ENCODE measurements at places on chromosomes 2 and 18.

DNA sequence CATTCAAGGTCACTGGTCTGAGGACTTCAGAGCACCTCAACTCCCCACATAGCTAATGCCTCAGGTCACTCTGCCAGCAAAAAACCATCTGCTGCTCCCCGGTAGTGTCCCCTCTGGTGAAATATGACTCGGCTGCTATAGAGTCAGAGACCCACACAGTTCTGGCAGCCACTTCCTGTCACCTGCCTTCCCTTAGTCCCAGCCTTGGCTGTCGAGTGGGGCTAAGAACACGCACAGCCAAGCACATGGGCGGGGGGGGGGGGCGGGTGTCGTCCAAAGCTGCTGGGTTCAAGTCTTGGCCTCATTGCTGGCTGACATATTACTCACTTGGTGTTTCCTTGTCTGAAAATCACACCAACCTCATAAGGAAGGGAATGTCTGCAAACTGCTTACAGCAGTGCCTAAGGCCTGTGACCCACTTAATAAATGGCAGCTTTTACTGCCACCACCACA, 37.5 kb downstream of the POLR1A start:
- no peak for DNase-seq

DNA sequence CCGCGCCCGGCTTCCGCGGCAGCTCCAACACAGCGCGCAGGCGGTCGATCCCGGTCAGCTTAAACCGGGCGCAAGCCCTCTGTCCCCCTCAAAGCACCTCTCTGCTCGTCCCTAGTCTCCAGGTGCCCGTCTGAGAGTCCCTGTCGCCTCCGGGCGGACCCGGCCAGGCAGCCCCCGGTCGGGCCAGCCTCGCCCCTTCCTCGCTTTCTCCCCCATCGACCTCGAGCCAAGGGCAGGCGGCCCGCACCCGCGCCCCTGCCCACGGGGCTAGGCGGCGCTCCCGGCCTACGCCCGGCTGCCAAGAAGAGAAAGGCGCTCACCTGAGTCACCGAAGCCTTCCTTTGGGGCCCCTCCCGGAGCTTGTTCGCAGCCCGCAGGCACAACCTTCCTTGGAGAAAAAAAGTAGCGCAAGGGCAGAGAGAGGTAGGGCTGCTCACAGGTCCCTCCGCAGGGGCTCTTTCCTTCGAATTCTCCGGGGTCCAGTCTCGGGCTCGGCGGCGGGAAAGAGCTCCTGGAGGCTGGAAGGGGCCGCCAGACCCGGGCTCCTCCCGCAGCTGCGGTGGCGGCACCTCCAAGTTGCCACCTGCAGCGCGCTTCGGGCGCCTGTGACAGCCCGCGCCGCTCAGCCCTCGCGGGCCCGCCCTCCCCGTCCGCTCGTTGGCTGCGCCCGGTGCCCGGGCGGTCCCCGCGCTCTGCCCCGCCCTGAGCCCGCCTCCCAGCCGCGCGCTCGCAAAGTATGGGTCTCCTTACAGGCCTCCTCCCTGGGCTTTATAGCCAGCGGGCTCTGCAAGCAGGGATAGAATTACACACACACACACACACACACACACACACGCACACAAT, 86.5 kb upstream of the EPB41L3 start:
- no peak for DNase-seq

GRCh38 chr2:168573128-168573903, 117.2 kb downstream of the CERS6 start:
- DNase-seq: no peak

DNA sequence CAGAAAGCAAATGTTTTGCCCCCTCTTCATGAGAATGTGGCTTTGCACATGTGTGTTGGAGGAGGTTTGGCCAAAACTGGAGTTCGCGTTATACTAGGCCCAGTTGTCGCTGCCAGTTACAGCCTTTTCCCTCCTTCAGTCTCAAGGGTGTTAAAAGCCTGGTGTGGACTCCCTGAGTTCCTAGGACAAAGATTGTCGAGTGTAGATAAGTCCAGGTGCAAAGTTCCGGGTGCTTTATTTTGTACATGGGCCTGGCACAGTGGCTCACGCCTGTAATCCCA, 542 bp upstream of the RNF103 start:
- DNase-seq: no peak

GRCh38 chr18:56593906-56594305, 44.5 kb downstream of the TXNL1 start:
- DNase-seq: no peak

DNA sequence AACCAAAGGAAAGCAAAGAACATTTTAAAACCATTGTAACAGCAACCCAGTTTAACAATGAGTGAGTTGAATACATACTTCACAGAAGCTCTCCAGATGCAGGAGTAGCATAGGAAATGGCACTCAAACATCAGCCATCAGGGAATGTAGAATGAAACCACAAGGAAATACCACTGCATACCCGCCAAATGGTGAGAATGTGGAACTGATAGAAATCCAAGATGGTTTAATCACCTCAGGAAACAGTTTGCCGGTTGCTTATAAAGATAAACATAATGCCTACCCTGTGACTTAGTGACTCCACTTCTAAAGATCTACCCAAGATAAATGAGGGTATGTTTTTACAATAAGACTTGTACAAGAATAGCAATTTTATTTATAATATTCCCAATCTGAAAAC, 132.0 kb downstream of the GALNT1 start:
- DNase-seq: no peak

- DNase-seq: no peak
Measured at GRCh38 chr2:158184556-158185343, 83.1 kb downstream of the UPP2 start.

GRCh38 chr2:7027956-7028655, 110.9 kb downstream of the RNF144A start:
- DNase-seq: no peak

DNA sequence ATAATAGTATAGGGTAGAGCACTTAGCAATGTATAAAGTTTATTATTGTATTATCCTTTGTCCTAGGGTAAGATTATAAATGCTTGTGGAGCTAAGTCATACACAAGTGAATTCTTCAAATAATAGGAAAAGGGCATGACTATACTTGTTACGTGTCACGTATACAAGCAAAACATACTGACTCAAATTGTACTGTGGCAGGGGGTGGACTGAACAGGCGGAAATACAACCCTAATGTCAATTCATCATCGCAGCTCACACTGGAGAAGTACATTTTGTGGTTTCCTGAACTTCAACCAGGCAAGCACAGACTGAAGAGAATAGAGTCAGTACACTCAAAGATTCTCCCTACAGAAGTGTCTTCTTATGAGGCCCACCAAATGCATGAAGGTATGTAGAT, 201.0 kb downstream of the MBD2 start:
- no peak for DNase-seq

GRCh38 chr2:173149491-173149890, 73.8 kb downstream of the MAP3K20 start:
- no peak for DNase-seq

DNA sequence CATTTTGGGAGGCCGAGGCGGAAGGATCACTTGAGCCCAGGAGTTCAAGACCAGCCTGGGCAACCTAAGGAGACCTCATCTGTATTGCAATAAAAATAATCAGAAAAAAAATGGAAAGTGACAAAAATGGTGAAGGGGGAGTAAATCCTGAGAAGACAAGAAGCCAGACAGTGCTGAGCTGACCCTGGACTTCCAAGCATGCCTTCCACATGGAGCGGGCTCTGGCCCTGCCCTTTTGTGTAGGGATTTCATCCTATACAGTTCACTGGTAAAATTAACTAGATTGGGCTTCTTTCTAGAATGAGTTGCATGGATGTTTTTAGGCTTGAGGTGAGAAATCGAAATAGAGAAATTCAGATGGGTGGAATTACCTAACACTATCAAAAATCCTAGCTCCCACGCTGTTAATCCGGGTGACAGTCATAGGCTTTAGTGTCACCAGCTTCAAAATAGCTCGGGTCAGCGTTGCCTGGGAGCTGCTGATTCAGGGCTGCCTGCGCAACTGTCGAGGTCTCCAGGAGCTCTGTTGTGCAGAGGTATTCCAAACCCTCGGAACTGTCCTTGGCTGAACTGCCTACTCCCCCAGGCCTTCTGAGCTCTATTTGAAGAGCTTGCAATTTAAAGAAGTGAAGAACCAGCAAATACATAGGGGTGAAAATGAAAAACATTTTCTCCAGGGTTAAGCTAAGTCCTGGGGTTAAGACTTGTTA, 21.5 kb upstream of the ZNF532 start:
- DNase-seq: no peak

GRCh38 chr2:138298120-138298814, 203.3 kb upstream of the SPOPL start:
- no peak for DNase-seq

DNA sequence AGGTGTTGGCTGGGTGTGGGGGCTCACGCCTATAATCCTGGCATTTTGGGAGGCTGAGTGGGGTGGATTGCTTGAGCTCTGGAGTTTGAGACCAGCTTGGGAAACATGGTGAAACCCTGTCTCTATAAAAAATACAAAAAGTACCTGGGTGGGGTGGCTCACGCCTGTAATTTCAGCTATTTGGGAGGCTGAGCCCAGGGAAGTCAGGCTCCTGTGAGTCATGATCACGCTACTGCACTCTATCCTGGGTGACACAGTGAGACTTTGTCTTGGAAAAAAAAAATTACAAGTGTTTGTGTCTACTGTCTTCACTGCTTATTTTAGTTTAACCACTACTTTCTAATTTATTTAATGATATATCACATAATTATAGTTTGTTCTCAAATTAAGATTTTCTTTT, 62.7 kb upstream of the DOCK10 start:
- no peak for DNase-seq

GRCh38 chr18:44170208-44170880, 510.3 kb upstream of the SETBP1 start:
- DNase-seq: no peak

GRCh38 chr2:72289283-72289682, 141.6 kb upstream of the CYP26B1 start:
- DNase-seq: no peak

DNA sequence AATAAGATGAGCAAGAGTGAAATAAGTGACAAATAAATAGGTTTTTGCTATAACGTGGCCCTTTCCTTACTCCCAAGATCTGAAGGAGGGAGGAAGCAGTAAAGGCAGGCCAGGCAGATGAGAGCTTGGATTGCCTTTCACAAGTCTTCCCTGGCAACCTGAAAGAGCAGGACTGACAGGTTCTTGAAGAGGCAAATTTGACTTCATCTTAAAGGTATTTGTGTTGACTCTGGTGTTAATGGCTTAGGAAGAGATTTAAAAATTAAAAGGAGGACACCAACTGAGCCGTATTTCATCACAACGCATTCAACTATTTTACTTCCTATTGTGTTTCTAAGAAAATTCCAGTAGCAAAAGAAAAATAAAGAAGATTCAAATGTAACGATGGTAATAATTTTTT, 3.2 kb downstream of the STRN start:
- no peak for DNase-seq

GRCh38 chr2:241123816-241124536, 21.9 kb upstream of the MTERF4 start:
- no peak for DNase-seq

- DNase-seq: no peak
Measured at GRCh38 chr18:63961435-63961980, 8.4 kb upstream of the SERPINB8 start.

DNA sequence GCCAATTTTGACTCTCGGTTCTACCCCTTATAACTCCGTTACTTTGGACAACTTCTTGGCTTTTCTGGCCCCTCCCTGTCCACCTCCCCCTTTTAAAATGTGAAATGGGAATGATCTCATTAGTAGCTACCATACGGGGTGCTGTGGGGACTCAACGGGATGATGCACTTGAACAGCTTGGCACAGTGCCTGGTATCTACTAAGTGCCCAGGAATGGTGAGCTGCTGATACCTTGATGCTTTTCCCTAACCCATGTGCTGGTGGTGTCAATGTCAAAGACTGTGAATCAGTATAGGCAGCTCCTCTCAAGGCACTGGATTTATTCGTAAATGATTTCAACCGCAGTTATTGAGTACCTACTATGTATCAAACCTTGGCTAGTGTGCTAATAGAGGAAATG, 204.2 kb downstream of the LOXHD1 start:
- DNase-seq: no peak

DNA sequence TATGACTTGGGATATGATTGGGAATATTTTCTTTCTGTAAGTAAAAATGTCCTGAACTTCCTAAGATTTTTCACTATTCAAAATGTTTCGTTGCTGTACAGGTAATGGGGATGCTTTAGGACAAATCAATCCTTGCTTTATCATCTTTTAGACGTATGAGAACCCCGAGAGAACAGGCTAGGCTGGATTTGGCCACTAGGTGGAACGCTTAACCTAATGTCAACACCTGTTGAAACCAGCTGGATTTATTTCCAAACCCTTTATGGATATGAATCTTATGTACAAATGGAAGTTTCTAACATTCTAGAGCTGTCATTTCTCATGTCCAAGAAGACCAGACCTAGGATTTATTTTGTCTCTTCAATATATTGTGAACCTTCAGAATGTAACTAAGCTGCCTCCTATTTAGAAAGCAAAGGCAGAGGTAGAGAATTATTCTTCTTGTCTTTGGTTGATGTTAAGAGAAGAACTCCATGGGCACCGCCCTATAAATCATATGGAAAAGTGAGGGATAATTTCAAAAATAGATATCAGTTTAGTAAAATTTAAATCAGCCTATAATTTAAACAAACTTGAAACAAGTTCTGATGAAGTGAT, 96.7 kb downstream of the PMAIP1 start:
- DNase-seq: no peak

- no peak for DNase-seq
Measured at GRCh38 chr2:55419233-55419678, 400 bp downstream of the CCDC88A start.

GRCh38 chr2:99857867-99858444, 284.4 kb downstream of the AFF3 start:
- no peak for DNase-seq

DNA sequence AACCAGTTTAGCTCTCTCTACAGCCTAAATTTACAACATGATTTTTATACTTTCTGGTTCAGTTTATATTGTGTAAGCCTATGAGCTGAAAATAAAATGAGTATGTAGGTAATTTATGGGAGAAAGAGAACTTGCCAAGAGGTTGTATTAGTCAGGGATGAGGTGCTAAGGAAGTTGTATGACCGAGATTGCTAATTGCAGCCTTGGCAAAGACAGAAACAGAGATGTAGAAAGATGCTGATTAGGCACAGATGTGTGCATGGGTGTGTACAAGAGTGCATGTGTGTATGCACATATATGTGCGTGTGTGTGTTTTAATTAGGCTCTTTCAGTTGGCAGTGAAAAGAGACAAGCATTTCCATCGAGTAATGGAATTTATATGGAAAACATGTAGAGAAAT, 213.9 kb downstream of the FBXO15 start:
- no peak for DNase-seq

GRCh38 chr2:48829036-48829435, 73.5 kb upstream of the LHCGR start:
- no peak for DNase-seq

DNA sequence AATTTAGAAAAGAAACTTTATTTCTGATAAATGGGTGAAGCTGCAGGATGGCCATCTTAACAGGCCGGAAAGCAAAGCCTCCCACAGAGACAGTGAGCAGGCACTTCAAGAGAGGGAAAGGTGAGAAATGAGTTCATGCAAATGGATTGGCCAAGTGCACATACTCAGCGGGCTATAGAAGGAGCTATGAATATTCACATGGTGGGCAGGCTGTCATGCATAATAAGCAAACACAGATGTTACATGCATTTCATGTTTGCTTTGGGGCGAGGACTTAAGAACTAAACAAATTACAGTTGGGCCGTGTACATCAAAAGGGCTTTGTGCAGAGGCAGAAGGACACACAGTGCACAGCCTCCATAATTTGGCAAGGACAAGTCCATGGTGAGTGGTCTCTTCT, 69.8 kb upstream of the MAL start:
- DNase-seq: no peak

GRCh38 chr2:60839126-60839813, 42.1 kb upstream of the REL start:
- no peak for DNase-seq
